Stimulated activated CD8-positive, alpha-beta memory T cell treated with anti-CD3 and anti-CD28 coated beads, Interleukin-15, amount 100 ng/mL, for 24 hours (primary cell): ENCODE measurements at places on chromosomes 12 and 14.

- no peak for DNase-seq
Observed at GRCh38 chr14:33524244-33524643, 426.6 kb downstream of the EGLN3 start.

DNA sequence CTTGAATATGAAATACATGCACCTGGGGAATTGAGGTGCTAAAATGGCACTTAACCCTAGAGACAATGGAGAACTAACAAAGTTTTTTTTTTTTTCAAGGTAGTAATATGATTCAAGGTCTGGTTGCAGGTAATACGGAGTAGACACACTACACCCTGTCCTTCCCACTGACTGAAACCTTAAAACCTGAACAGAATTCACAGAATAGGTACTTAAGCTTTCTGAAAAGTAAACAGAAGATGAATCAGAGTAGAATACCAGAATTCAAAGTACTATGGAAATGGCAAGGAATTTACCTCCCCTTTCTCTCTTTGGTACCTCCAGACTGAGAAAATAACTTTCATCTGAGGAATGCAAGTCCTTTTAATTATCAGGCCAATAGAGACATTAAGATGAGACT is 87.2 kb downstream of the PAPLN start:
- DNase-seq: no peak

GRCh38 chr14:72607386-72608130 is 286.3 kb downstream of the DPF3 start:
- DNase-seq: no peak

DNA sequence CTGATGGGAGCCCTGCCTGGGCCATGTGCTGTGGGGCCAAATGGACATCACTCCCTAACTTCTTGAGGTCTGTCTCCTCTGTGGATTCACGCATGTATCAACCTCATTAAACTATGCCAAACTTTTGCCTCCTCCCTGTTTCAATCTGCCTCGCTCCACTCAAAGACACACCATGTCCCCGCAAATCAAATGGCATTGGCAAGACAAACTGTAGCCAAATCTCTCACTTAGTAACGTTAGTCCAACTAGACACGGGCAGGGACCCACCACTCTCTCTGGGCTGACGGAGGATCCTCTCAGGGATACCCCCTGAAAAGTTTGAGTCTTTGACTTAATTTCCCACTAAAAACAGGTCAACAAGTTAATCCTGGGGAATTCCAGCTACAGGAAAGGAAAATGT is 8.0 kb downstream of the ZBTB39 start:
- no peak for DNase-seq

- no peak for DNase-seq
Observed at GRCh38 chr14:23829736-23830471, 123.7 kb upstream of the DHRS4 start.

- no peak for DNase-seq
Observed at GRCh38 chr12:14399871-14400270, 34.4 kb downstream of the ATF7IP start.

- no peak for DNase-seq
Observed at GRCh38 chr14:68426661-68427549, 366.0 kb downstream of the ZFP36L1 start.

GRCh38 chr12:14239935-14240872 is 125.3 kb upstream of the ATF7IP start:
- DNase-seq: no peak

DNA sequence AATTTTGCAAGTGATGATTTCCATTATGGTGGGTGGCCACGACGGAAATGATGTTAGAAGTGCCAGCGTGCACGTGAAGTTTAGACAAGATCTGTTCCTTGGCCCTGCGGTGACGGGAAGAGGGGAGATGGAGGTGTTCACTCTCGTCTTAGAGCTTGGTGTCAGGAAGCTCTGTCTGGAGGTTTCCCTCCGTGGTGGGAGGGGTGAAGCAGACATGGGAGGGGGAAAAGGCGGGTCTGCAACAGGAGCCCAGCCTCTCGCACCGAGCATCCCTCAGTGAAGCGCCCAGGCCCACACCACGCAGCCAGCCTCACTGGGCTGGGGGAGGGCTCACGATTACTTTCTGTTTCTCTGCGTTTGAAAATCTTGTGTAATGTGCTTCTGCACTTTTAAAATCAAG is 26.3 kb downstream of the EML1 start:
- no peak for DNase-seq

- DNase-seq: no peak
Observed at GRCh38 chr12:42372154-42372791, 46.3 kb downstream of the PPHLN1 start.

GRCh38 chr12:8088574-8088973 is 6.5 kb downstream of the NECAP1 start:
- no peak for DNase-seq

- DNase-seq: no peak
Observed at GRCh38 chr14:89359477-89360222, 57.4 kb downstream of the FOXN3 start.

DNA sequence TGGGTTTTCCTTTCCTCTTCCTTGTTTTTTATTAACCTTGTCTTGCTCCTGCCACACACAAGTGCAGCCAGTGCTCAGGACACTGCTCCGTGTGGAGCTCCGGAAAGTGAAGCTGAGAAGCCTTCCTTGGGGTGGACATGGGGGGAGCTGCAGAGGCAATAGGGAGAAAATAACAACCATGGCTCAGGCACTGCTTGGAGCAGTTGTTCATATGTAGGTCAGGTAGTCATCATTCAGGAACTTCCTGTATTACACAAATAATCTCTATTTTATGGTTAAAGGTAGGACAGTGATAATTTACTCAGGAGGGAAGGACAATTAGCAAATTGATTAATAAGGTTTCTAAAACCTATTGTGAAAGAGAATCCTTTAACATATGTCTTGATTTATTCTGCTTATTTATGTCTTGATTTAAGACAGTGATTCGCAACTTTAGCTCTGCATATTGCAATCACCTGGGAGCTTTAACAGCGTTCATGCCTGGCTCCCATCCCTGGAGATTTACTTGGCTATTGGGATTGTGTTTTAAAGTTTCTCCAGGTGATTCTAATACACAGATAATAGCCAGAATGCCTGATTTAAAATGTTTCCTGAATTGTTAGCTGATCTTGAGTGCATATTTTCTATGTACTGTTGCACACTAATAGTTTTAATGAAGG is 92.1 kb downstream of the ETV6 start:
- DNase-seq: no peak

- DNase-seq: no peak
Observed at GRCh38 chr12:112031472-112031871, 18.2 kb downstream of the ERP29 start.

DNA sequence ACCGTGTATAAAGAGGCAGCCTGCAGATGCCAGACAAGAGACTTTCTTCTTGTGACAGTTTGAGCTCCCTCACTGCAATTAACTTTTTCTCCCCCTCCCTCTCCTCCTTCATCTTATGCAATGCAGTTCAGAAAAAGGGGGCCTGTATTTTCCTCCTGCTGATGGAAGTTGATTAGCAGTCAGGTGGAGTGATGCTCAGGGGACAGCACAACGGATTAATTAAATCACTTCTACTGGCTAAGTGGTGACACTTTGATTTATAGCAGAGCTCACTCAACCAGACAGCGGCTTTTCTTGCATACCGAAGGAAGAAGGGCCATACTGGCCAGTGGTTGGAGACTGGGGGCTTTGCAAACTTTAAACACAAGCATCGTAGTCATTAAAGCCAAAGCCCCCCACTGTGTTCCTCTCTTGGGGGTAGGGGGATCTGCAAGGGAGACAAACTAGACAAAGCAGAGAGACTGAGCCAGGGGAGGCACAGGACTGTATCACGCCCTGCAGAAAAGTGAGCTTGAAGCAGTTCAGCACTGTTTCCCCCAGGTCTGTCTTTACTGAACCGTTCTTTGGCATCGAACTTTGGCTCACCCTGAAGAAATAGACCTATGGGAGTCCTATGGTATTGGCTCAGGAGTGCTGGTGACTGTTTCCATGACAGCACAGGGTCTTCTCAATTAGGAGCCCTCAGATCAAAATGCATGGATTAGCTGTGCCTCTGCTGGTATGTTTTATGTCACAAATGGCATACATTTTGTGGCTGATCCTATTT is 47.7 kb downstream of the SPRING1 start:
- DNase-seq: no peak

DNA sequence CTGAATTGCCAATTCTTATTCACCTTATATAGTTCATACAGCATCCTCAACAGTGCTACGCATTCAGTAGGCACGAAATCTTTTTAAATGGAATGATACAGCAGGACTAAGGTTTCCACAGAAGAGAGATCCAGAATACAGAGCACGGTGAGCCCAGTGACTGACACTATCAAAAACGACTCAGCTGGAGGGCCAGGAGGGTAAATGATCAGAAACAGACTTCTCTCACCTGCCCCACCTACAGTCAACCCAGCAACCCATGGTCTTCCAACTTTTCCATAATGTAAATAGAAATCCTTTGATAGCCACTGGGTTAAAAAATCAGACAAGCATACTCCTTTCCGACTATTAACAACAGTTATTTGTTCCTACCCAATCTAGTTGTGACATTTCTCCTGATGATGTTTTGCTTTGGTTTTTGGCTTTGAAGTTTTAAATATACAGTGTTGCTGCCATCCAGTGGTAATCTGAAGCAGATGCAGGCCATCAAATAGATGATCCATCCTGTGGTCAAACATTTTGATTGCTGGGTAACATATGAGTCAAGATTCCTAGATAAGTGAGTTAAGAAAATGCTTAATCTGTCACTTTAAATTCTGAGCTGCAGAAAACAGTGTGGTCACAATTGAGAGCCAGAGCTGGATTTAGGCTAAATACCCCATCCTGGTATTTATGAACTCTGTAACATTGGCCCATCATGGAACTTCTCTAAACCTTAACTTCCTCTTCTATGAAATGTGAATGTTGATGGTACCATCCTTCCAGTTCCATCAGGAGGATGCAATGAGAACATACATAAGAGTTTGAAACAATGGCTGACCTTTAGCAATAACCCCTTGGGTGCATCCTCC is 42.0 kb downstream of the GPHB5 start:
- DNase-seq: no peak

GRCh38 chr12:67677166-67677565 is 28.6 kb downstream of the DYRK2 start:
- DNase-seq: no peak

GRCh38 chr12:113432986-113433385 is 10.8 kb downstream of the SDSL start:
- no peak for DNase-seq

DNA sequence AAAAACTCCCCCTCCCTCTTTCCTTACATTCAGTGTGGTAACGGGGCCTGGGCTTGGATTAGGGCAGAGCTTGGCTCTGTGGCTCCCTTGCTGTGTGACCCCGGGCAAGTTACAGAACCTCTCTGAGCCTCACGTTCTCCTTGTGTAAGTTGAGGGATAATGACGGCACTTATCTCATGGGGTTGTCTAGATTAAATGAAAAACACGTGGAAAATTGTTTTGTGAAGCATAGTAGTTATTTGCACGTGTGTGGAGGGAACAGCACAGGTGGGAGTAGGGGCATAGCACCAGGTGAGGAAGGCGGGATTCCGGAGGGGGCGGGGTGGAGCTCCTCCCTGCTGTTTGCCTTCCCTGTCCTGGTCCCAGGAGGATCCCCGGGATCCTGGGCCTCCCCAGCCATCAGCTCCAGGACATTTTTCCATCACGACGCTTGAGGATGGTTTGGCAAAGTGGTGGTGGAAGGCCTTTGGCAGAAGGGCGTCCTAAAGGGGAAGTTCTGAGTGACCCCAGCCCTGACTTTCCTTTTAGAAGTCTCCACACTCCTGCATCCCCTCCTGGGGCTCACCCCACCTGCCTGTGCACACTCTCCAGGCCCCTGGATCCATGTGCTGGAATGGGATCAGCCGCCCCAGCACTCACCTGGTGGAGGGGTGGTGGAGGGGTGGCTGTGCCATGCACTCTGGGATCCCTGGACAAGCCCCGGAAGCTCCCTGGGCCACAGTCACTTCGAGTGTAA is 22.7 kb downstream of the LRTM2 start:
- DNase-seq: no peak

DNA sequence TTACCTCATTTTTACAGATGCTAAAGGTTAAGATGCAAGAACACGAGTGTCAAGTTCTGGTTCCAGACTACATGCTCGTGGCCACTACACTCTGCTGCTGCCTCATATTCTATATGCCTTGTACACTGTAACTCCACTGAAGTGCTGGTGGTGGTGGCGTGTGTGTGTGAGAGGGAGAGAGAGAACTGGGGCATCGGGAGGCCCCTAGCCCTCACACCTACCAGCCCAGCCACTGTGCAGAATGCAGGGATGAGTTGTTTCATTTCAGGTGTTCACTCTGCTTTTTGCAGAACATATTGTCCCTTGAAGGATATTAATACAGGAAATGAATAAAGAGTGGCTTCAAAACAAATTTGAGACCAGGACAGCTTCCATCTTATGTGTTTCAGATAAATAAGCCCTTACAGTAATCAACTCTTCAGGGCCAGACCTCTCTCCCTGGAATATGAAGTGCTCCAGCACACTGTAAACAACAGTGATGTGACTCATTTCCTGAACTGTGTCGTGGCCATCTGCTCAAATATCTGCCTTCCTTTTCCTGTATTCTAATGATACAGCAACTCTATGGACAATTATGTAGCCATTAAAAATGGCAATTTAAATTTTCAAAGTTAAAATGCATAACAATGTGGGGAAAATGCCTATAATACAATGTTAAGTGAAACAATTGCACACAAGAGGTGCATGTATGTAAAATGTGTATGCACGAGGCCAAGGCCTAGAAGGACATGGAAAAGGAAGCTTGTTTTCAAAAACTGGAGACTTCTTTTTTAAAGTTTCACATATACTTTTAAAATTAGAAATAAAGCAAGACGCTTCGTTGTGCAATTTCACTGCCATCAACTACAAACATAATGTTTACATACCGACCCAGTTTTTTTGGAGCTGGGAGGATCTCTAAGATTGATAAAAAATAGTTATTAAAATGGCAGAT is 215.4 kb downstream of the PELI2 start:
- no peak for DNase-seq

DNA sequence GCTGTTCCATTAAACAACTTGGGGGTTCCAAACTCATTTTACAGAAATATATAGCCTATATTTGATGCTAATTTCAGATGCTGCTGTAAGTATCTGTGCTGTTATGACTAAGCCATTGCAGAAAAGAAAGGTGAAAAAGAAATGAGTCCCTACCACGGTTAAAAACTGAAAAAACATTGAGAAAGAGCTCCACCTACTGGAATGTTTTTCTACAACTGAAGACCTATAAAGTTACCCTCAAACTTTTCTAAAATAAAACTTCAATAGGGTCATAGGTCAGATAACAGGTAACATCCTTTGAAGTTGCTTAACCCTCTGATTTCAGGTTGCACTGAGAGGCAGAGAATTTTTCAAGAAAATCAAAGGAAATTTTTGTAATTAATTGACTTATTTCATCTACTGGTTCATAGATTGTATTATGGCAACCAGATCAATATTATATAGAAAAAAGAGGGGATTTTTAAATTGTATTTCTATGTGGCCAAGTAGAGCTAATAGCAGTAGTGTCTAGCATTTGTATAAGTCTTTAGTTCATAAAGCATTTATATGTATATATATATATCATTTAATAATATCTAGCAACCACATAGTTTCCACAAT is 279.9 kb downstream of the RPS29 start:
- DNase-seq: no peak

GRCh38 chr12:95390932-95391331 is 83.0 kb upstream of the METAP2 start:
- no peak for DNase-seq

- no peak for DNase-seq
Observed at GRCh38 chr12:54429014-54429471, 10.0 kb upstream of the ITGA5 start.

GRCh38 chr12:63068857-63069442 is 82.1 kb downstream of the AVPR1A start:
- no peak for DNase-seq

- DNase-seq: no peak
Observed at GRCh38 chr12:60935981-60936761, 1324.0 kb upstream of the USP15 start.
